ENCODE measurements at places on chromosomes 12 and 14. TPM values are rescaled to one million over a fixed set of nuclear protein-coding genes. Genes with fewer than 3 reads are reported as not detected.

Gene LRIG3
- 33.0 TPM for total RNA-seq

GRCh38 chr12:131755305-131756113 is 44.6 kb downstream of the SFSWAP start:
- DNase-seq, result peak; percentile 37

Gene DPY19L2
- total RNA-seq, result 0.26 TPM

GRCh38 chr14:89915114-89915878 is 39.2 kb downstream of the EFCAB11 start:
- DNase-seq, result peak; percentile 55

Gene AICDA
- total RNA-seq, result not detected

DNA sequence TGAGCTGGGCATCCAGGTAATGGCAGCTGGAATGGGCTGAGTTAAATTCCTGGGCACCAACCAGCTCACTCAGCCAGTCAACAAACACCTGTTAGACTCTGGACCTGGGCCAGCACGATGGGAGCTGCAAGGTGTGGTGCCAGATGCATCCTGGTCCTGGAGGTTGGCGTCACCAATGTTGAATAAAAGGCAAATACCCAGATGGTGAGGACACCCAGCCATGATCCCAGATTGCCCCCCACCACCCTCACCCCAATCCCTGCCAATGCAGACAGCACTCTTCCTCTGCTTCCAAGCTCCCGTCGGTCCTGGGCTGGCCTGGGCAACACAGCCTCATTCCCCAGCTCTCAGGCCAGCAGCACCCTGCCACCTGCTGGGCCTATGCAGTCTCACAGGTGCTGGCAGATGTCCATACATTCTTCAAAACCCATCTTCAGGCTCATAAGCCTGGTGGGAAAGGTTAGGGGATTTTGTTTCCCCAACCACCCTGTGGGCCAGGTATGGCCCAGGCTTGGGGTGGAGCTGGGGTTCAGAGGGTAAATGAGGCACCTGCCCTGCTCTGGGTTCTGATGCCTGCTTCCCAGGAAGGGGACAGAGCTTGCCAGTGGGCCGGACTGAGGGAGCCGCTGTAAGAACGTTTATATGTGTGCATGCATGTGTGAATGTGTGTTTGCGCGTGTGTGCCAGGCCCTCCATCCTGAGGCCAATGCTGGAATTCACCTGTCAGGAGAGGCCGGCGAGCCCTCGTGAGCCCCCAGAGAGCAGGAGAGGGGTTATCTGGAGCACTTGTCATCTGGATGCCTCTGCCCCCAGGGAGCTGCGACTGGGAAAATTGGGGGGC is 58.0 kb downstream of the LGMN start:
- peak; percentile 16 for DNase-seq

DNA sequence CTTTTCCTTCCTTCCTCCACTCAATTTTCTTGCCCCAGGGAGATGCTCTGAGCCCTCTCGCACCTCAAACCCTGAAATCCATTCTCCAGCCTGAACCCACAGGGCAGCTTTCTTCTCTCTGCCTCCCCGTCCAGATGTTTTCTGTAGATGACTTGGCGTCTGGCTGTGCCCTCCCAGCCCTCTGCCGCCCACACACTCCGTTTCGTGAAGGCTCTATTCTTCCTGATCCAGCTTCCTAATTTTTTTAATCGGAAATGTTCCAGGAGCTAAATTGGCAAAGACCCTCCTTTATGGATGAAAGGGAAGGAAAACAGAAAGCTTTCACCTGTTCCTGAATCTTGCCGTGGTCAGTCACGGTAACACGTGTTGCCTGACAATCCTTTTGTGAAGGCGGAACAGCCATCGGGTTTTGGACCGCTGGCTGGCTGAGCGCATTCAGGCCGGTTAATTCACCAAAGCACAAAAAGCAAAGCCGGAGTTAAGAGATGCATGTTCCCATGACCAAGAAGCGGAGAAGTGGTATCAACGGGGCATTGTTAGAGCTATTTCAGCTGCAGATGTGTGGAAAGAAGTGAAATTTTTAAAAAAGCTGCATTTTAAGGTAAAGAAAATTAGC is 70.2 kb upstream of the FBRSL1 start:
- no peak for DNase-seq

Gene TMEM30B
- total RNA-seq, result 0.13 TPM

Gene AMN
- 0.13 TPM for total RNA-seq

DNA sequence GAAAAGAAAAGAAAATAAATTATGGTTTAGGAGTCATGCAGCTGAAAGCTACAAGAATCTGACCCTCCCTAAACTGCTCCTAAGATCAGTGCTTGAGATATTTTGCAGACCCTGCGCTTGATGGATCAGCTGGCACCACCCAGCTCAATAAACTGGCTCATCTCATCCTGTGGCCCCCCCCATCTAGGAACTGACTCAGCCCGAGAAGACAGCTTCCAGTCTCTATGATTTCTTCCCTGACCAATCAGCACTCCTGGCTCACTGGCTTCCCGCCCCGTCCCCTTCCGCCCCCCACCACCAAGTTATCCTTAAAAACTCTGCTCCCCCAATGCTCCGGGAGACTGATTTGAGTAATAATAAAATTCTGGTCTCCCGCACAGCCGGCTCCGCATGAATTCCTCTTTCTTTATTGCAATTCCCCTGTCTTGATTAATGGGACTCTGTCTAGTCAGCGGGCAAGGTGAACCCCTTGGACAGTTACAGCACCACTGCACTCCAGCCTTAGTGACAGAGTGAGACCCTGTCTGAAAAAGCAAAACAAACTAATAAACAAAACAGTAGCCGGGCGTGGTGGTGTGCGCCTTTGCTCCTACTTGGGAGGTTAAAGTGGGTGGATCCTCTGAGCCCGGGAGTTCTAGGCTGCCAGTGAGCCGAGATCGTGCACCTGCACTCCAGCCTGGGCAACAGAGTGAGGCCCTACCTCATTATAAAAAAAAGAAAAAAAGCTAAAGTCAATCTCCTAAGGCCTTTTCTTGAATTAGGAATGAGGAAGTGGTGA is 24.5 kb upstream of the SPTLC2 start:
- DNase-seq, result peak; percentile 38
